ENCODE measurements at places on chromosomes 2 and 18.

- no peak for DNase-seq
These were observed 1491.0 kb upstream of the PIK3C3 start for GRCh38 chr18:40464032-40464431.

GRCh38 chr2:229831805-229832509, 89.9 kb downstream of the TRIP12 start:
- DNase-seq: no peak

- peak; percentile 55 for DNase-seq
These were observed 91.0 kb downstream of the TMEM185B start for GRCh38 chr2:120132190-120132589.

DNA sequence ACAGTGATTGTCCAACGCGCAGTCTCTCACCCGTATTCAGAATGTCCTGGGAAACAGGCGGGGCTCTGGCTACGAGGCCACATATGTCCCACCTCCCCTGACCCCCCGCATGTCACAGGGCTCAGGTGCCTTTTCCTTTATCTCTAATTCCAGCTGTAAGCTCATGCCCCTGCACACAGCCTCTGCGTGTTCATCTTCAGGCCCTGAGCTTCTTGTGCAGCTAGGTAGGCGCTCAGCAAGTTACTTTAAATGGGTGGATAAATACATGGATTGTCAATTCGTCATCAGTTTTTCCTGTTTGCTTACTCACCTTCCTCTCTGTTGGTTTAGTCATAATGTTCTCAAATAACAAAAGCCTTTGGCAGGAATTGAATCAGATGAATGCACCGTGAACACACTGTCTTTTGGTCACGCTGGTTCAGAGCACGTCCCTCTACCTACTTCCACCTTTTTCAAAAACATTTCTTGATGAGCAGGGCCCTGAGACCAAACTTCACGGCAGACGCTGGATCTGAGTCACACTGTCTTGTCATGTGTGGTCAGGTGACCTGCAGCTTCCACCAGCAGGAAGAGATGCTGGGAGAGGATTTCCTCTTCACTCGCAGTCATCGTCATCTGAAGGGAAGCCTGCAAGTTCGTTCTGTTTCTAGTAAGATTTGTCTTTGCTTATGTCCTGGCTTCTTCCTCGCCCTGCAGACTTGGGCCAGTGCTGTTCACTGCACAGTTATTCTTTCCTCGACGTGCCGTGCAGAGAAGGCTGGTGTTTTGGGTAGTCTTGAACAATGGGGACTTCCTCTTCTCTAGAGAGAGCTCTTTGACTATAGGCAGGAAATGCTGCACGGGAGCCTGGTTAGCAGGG, 138.1 kb downstream of the PTGR3 start:
- DNase-seq: peak; percentile 76

GRCh38 chr18:50042611-50043010, 152.3 kb downstream of the MYO5B start:
- DNase-seq: no peak

GRCh38 chr2:47025969-47026610, 110.5 kb upstream of the MCFD2 start:
- DNase-seq: no peak

- DNase-seq: no peak
These were observed 550 bp downstream of the MYL12B start for GRCh38 chr18:3262234-3263131.

DNA sequence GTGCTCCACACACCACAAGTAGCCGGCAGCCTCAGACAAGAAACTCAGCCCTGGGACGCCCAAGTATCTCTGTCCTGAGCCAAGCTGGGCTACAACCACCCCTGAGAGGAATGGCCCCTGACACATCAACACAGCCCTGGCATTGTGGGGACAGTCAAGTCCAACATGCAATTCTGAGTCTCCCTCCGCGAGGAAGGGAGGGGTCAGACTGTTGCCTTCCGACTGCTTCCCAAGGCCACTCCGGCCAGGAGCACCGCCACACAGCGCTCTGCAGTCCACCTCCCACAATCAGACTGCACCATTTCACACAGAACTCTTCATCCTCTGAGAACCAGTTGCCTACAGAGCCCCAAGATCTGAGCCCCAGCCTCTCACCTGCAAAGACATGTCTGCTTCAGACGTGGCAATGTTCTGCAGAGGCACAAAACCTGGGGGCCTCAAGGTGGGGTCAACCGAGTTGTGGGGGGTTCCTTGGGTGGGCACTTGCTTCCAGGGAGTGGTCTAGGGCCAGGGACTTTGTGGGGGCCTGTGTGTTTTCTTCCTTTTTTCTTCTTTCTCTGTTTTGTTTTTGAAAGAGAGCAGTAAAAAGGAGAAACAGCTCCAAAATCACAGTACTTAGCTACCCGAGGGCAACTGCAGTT, 76.7 kb upstream of the SALL3 start:
- no peak for DNase-seq
